NCI-H1048 (cell line): ENCODE measurements at places on chromosomes 3 and 15.

GRCh38 chr15:67753891-67754290 lies 71.4 kb upstream of the SKOR1 start:
- DNase-seq = no peak

- no peak for DNase-seq
These were observed 61.0 kb downstream of the TLE3 start for GRCh38 chr15:70036585-70037291.

DNA sequence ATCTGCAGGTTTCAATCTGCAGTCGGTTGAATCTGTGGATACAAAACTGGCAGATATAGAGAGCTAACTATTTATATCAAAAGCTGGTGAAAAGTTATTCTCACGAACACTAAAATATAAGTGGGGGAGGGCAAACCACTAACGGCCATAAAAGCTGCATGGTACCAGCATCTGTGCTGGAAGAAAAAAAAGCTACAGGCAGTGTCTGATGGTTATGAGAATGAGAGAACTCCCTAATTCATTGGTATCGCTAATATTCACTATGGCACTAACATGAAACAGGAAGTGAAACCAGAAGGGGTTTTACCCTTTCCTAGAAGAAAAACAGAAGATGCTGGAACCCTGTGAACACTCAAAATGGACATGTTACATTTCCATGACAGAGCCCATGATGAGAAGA lies 15.9 kb downstream of the CEP70 start:
- DNase-seq = no peak

DNA sequence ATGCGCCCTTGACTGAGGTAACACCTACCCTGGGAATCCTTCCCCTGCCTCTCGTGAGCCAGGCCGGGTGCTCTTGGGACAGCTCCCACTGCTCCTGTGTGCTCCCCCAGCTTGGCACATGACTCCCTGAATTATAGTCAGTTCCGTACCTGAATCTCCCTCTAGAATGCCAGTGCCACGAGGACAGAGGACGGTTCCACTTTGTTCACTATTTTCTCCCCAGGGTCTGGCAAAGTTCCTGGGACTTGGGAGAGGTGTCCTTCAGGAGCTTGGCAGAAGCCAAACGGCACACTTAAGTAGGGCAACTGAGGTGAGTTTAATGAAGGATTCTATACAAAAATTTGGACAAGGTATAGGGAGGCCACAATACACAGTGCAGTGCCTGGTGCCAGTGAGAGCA lies 9.8 kb downstream of the CCR5AS start:
- DNase-seq = no peak

DNA sequence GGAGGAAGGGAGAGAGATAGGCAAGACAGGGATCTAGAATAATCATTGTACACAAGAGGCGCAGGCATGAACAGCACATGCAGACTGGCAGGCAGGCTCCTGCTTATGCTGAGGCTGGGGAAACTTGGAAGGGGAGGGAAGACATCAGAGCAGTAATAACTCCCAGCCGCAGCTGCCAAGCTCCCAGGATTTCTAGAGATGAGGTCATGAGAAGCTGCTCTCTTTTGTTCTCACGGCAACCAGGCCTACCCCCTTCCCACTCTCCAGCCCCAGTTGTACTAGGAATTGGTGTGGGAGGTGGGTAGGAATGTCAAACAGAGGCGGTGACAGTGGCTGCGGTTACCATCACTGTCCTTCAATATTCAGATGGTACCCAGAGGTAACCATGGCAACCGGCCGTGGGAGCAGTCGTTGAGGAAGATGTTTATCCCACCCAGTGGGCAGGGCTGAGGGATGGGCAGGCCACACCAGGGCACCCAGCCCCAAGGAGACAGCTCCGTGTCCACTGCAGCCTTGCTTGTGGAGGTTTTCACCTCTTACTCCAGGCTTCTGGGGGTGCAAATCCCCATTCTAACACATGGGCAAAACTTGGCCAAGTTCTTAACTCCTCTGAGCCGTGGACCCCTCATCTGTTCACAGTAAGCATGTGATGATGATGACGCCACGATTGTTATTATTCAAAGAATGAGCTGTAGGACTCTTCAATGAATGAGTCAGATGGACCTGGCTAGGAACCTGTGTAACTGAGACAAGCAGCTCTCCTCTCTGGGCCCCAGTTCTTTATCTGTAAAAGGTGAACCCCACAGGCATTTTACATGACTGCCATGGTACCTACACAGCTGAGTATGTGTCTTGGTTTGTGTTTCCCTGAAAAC lies 360.8 kb upstream of the PROK2 start:
- DNase-seq = no peak

- DNase-seq = no peak
These were observed 54.7 kb downstream of the TRPM1 start for GRCh38 chr15:31046759-31047359.

GRCh38 chr3:129429602-129430001 lies 1.2 kb upstream of the EFCAB12 start:
- no peak for DNase-seq

- DNase-seq = peak; percentile 48
These were observed 105.0 kb downstream of the GRM7 start for GRCh38 chr3:6965881-6966280.

GRCh38 chr3:175679568-175679967 lies 820.4 kb downstream of the NAALADL2 start:
- no peak for DNase-seq

GRCh38 chr3:14377838-14378169 lies 24.6 kb upstream of the SLC6A6 start:
- DNase-seq = no peak

DNA sequence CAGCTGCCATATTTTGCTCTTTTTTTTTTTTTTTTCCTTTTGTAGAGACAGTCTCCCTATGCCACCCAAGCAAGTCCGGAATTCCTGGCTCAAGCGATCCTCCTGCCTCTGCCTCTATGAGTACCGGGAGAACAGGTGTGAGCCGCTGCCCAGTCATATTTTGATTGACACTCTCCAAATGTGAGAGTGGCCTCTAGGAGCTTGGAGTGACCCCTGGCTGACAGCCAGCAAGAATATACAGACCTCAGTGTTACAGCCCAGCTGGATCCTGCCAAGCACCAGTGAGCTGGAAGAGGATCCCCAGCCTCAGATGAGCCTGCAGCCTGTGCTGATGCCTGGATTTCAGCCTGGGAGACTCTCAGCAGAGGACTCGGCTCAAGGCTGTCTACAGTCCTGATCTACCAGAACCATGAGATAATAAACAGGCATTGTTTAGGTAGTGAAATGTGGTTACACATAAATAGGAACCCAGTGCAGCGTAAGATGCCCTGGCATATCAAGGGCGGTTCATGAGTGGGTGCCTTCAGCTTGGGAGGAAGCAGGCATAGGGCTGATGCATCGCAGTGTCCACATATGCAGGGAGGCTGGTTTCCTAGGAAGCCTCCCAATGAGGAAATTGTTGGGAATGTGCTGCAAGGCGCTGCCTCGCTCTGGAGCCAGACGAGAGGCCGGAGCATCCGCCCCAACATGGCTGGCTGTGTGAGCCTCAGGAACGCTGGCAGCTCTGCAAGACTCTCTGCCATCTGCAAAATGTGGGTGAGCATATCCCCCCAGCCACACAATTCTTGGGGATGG lies 38.9 kb upstream of the ATP10A start:
- no peak for DNase-seq

DNA sequence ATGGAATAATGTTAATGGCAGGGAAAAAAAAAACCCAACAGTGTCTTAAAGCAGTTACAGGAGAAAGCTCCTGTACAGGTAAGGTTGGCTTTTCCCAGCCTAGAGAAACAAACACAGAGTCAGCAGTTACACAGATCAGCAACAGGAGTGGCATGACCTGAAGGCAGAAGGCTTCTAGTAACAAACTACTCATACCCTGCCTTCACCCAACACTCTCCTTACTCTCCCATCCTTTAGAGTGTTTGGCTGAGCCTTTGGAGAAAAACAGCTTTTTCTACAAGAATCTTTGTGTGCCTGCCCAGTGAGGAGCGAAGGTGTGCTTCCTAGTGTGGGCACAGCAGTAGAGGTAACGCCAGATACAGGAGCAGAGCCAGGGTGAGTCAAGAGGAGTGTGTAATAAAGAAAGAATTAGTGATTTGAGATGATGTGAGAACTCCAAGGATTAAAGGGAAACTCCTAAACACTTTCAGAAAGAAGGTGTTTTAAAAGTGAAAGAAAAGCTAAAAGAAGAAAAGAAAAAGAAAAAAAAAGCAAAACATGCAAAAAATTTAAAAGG lies 152.7 kb downstream of the POLR2M start:
- no peak for DNase-seq

- DNase-seq = no peak
These were observed 848 bp downstream of the NCEH1 start for GRCh38 chr3:172709774-172710663.

GRCh38 chr3:172464306-172464705 lies 16.1 kb upstream of the GHSR start:
- no peak for DNase-seq

- DNase-seq = peak; percentile 63
These were observed 5.2 kb downstream of the KCTD6 start for GRCh38 chr3:58497097-58497496.

- no peak for DNase-seq
These were observed 101.6 kb upstream of the TNIK start for GRCh38 chr3:171561596-171562323.

DNA sequence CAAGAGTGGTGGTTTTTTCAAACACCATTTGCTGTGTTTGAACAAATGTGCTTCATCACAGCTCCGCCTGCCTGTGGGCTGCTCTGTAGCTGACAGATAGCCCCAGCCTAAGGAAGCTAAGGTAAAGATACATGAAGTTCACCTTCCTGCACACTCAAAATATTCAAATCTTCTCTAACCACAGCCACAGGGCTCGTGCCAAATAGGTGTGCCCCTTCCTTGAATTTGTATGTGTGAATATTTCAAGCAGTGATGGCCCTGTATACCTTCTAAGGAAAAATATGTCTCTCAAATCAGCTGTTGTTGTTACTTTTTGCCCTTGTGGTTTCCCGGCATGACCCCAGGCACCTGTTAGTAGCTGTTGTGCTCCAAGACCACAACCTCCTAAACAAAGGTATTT lies 92.8 kb downstream of the CCNL1 start:
- no peak for DNase-seq

- no peak for DNase-seq
These were observed 12.5 kb upstream of the RPN1 start for GRCh38 chr3:128663151-128663550.

GRCh38 chr3:187014417-187014864 lies 84.1 kb downstream of the ST6GAL1 start:
- no peak for DNase-seq

DNA sequence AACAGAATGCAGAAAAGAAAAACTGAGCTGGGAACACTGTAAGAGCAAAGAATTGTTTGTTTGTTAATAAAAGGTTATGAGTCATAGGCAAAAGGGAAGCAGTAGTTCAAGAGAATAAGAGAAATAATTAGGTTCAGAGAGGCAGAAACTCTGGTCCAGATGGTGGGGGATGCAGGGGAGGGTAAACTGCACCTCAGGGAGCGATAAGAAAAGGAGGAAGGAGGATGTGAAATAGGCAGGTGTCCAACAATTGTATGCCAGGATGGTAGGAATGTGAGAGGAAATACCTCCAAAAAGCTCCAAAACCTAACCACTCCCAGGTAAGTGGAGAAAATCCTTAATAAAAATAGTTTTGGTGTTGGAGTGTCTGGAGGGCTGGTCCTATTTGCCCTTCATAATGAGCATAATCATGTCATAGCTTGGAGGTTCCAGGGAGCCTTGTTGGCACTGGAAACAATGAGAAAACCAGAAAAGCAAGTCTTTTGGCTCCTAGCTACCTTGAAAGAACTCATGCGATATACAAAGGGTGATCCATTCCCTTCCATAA lies 405.4 kb upstream of the TBL1XR1 start:
- no peak for DNase-seq

GRCh38 chr15:74726774-74727164 lies 1.4 kb upstream of the CYP1A1 start:
- DNase-seq = no peak

DNA sequence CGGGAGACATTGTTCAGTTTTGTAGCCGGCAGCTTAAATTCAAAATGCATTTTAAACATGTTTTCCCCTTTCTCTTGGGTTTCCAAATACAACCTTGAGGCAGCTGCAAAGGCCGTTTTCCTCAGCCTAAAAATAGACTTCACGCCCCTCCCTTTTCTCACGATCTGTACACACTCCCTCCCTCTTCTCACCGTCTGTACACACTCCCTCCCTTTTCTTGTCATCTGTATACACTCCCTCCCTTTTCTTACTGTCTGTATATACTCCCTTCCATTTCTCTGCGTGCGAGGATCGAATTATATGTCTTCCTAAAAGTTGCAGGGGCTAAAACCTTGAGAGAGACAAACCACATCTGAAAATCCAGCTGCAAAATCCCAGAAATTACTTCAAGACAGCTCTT lies 8.9 kb downstream of the MUC4 start:
- DNase-seq = no peak

DNA sequence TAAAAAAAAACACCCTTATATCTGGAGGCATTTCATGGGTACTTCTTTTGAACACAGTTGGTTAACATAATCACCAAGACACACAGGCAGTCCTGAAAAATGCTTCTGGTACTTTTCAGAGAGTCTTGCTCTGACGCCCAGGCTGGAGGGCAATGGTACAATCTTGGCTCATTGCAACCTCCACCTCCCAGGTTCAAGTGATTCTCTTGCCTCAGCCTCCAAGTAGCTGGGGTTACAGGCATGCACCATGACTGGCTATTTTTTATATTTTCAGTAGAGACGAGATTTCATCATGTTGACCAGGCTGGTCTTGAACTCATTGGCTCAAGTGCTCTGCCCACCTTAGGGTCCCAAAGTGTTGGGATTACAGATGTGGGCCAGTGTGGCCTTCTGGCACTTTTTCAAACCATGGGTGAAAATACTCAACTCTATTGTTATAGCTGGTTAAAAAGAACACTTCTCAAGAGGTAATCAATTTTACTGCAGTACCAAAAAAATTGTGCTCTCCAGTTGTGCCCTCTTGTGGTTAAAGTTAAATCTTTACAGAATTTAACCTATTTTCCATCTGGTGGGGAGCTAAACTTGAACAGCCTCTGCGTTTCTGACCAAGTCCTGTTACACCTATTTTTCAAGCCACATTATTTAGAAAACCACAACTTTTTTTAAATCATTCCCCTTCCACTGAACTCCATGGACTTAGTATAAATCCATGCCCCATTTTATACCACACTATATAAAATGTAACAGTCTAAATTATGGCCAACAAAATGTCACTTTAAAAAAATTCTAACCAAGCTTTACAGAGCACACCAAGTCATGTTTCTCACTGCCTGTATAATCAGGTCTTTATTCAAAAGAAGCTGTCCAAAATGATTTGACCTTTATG lies 1.2 kb upstream of the SNAPC5 start:
- DNase-seq = no peak

GRCh38 chr3:114879059-114880031 lies 267.7 kb downstream of the ZBTB20 start:
- no peak for DNase-seq

DNA sequence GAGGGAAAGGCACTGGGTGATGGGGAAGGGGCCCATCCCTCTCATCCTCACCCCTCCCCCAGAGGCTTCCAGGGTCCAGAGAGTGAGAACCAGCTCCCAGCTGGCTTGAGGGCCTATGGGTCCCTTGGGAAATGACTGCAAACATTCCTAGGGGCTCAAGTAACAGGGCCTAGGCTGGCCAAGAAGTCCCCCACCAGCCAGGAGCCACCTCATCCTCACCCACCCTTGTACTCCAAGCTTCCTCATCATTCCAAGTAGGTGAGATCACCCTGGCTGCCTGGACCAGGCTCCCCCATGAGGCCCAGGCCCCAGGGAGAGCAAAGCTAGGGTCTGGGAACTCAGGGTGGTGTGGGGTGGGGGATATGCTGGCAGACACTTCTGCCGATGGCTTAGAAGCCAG lies 14.8 kb downstream of the LOXL1 start:
- no peak for DNase-seq
